Right forelimb (tissue), 1 donor: ENCODE measurements at places on chromosomes 6 and 20.

DNA sequence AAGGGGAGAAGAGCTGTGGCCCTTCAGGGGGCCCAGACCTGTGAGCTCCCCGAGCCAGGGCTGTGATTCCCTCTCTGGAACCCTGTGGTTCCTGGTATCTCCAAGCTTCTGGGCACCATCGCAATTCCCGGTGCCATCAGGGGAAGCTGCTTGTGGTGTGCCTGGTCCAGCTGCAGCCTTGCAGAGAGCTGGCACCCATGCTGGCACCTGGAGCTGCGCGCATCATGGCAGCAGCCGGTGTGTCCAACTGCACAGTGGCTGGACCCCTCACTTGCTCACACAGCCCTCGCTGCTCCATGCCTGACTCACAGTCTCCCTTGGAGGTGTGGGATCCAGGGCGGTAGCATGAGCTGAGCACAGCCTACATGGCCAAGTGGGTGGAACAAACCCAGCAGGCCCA is 56.7 kb downstream of the IYD start:
- no peak for DNase-seq

- DNase-seq, result no peak
These were observed 7.0 kb downstream of the ADGRB3 start for GRCh38 chr6:68642081-68642480.

DNA sequence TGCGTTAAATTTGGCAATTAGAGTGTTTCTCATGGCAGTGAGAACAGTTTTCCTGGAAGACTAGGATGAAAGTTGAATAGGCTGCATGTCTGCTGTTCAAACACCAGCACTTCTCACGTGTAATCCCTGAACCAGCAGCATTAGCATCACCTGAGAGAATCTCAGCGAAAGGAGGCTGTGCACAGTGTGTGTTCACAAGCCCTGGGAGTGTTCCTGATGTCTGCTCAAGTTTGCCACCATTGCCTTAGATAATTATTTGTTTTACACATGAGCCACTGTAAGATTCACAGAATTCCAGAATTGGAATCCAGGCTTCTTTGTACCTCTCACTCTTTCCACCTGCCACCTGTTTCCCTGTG is 117.3 kb downstream of the JARID2 start:
- no peak for DNase-seq

- DNase-seq, result no peak
These were observed 5.9 kb downstream of the TUBB2B start for GRCh38 chr6:3221578-3221977.

DNA sequence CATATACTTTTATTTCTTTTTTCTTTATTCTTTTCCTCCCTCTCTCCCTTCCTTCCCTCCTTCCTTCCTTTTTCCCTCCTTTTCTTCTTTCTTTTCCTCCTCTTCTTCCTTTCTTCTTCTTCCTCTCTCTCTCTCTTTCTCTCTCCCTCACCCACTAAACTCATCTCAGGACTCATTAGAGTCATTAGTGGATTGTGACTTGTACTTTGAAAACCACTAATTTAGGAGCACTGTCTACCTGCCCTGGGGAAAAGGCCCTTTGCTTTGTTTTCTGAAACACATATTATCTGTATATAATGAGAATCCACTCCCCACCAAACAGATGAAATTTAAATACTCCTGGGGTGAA is 68.7 kb upstream of the CEP85L start:
- no peak for DNase-seq

- no peak for DNase-seq
These were observed 70.4 kb upstream of the XRN2 start for GRCh38 chr20:21232546-21233280.
